ENCODE measurements at places on chromosomes 12 and 14.

- no peak for DNase-seq
These were observed 927.1 kb downstream of the VRK1 start for GRCh38 chr14:97724265-97724731.

GRCh38 chr14:100623557-100623956, 36.3 kb upstream of the BEGAIN start:
- no peak for DNase-seq

DNA sequence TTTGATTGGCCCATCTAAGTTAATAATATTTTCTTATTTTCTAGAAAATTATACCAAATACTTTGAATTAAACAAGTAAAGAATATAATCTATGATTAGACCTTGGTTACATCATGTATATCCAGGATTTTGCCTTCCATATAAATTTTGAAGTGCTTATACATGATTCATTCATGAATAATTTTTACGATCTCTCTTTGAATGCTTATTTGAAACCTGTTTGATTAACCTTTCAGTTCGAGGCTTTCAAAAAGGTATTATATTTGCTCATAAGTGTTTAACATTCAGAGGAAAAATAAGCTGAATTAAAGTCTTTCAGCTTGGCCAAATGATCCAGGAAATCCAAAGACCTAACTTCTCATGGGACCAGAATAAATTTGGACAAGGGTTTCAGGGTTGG, 495.2 kb upstream of the GARIN6 start:
- no peak for DNase-seq

GRCh38 chr12:22609501-22609900, 15.5 kb upstream of the ETNK1 start:
- no peak for DNase-seq

- DNase-seq = no peak
These were observed 73.0 kb downstream of the TMEM132D start for GRCh38 chr12:129830796-129831195.

GRCh38 chr14:20530771-20531571, 25.6 kb downstream of the RNASE10 start:
- peak; percentile 63 for DNase-seq

DNA sequence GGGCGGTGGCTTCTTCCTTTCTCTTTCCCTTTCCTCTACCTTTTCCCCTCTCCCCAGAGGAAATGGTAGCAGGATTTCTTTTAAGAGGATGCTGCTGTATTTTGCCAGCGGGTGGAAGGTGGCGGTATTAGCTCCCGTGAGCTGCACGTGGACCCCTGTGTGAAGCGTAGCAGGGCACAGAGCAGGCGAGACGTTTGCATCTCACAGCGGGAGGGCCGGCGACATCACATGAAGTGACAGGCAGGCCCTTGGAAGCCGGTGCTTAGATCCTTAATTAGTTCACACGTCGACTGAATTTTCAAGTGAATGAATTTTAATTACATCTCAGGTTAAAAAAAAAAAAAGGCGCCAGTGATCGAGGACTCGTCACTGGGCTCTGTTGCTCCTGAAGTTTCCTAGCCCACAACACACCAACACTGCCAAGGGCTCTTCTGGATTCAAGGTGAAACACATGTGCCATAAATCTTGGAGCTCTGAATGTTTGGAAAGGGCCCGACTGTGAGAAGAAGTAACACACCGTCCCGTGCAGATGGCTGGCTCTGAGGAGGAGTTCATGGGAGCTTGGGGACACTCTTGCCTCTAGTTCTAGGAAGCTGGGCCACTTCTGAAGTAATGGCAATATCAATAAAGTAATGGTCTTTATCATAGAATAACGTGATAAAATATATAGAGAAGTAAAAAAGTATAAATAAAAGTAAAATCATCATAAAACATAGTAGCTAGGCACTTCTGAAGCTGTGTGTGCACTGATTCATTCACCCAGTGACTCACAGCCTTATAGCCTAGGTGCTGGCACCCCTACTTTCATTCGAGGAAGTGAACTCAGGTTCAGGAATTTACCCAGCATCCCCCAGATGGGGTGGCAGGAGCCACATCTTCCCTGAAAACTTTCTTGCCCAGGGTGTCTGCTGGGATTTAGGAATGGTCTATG, 75.3 kb downstream of the AACS start:
- DNase-seq = no peak

GRCh38 chr14:72565917-72566316, 328.0 kb downstream of the DPF3 start:
- DNase-seq = no peak

DNA sequence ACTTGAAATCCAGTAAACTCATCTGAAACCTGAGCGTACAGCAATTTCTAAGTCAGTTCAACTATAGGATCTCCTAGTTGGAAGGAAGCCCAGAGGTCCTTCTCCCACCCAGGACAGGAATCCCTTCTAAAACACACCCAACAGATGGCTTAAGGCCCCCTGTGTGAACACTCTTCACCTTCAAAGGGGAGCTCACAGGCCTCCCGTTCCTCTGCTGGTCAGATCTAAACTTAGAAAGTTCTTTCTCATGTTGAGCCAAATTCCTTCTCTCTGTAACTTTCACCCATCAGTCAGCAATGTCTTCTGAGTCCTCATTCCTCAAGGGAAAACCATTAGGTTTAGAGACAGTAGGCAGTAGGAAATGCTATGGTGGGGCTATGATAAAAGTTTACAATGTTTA, 355.2 kb downstream of the PCNX1 start:
- no peak for DNase-seq

GRCh38 chr12:121577443-121578180, 3.2 kb downstream of the KDM2B start:
- no peak for DNase-seq

- DNase-seq = no peak
These were observed 885.3 kb upstream of the TMEM132C start for GRCh38 chr12:127381681-127382080.

GRCh38 chr12:53222806-53223261, 9.2 kb downstream of the RARG start:
- no peak for DNase-seq

DNA sequence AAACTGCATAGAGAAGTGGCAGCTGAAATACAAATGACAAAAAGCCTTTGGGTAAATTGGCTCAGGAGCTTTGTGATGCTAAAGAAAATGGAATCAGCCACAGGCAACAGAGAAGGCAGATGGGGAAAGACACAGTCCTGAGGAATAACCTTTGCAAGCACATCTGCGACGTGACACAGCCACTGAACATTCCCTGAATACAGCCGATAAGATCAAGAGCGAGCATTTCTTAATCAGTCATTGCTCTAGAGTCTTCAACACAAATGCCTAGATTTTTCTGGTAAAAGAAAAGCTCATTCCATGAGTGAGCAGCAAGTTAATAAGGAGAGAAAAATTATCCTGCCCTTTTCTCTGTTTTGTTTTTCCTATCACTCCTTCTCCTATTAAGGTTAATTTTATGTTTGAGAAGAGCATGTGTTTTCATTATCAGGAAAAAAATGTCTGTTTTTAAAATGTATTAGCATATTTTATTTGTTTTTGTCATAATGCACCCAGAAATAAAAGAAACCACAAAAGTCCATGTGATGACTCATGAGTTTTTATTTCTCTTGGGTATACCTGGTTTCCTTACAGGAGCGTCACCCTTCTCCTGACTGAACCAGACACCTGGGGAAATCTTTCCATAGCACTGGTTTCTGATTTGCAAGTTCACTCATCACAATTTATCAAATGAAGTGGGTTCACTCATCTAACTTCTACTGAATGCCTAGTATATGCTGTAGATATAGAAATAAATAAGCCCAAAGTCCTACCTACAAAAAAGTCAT, 45.4 kb upstream of the PCED1B start:
- DNase-seq = no peak

DNA sequence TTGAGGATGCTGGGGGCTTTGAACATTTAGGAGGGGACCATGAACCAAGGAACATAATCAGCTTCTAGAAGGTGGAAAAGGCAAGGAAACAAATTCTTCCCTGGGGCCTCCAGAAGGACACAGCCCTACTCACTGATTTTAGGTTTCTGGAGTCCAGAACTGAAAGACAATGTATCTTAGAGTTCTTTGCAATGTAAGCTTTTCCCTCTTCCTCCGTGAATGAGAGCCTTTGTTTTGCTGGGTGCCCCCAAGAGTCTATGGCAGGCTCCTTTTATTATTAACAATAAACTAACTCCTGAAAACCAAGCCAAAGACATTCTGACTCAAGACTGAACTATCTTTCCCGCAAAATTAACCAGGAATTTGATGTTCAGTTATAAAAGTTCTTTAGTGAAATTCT, 204.1 kb downstream of the STXBP6 start:
- DNase-seq = no peak

- DNase-seq = no peak
These were observed 85.4 kb downstream of the PTCSC3 start for GRCh38 chr14:36091096-36091495.

- DNase-seq = no peak
These were observed 22.6 kb upstream of the SLC15A5 start for GRCh38 chr12:16300122-16300521.

GRCh38 chr12:107955966-107956643, 173.0 kb upstream of the WSCD2 start:
- DNase-seq = no peak

DNA sequence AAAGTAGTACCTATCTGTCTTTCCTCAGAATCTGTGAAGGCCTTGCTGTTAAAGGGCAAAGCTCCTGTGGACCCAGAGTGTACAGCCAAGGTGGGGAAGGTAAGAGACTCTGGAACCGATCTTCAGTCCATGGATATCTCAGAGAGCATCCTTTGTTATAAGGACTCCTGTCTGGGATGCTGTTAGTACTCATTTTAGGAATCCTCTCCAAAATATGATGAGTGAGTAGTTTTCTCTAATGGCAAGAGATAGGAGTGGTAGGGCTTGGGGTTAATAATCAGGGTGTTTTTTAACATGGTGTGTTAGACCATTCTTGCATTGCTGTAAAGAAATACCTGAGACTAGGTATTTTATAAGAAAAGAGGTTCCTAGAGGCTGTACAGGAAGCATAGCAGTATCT, 1.9 kb downstream of the PARP2 start:
- no peak for DNase-seq

DNA sequence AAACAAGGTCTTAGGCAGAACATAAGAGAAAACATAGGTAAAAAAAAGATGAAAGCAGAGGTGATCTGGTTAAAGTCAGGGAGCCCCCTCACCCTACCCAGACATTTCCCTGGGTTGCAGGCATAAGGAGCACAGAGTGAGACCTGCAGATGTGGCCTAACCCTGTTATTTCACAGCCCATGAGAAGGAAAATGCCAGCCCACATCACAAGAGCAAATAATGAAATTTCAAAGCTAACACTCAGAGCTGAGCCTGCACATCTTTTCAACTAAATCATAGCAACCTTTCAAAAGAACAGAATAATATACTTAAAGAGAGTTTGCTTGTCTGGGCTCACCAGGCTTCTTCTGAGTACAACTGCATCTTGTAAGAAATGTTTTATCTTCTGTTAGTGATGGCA, 295.4 kb downstream of the RPAP3 start:
- DNase-seq = no peak

DNA sequence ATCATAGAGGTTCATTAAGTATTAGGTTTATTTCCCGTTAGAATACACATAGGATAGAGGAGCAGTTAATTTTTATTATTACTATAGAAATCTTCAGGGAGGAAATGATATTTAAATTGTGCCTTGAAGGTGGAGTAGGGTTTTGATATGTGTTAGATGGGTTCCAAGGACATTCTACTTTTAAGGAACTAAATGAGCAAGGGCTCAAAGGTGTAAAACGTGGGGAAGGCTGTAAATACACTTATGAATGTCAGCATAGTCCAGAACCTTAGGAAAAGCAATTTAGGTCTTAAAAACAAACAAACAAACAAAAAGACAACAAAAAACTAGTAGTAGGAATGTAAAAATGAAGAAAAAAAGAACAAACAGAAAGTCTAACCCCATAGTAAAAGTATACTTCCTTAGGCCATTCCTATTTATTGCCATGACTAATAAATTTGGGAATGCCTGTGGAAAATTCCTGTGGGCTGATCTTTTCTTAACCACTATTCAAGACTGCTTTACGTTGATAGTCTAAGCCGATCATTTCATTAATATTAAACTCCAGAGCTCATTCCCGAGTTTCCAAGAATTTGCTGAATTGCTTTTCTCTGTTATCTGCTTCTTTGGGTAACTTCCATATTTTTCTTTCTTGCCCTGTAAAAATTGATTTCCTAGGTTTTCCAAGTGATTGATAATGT, 180.3 kb downstream of the RAD51B start:
- no peak for DNase-seq

DNA sequence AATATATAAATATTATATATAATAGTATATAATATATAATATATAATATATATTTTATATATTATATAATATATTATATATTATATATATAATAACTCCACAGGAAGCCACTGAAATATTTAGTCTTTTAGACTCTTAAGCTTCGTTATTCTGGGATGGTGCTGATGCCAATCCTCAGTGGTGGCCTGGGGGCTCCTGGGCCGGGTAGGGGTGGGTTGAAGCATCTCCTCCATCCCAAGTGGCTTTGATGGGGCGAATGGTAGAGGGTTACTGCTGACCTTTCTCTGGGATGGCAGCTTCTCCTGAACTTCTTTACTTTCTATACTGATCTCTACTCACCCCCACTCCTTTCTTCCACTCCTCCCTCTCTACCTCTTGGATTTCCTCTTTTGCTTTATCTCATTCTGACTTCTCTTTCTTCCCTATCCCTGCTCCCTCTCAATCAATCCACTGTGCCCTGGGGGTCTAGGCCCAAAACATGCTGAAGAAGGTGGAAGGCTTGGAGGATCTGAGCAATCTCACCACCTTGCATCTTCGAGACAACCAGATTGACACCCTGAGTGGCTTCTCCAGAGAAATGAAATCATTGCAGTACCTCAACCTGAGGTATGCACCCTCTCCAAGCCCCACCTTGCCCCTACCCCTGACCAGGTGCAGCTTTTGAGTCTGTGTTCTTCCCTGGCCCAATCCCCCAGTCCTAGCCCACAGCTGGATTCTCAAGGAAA, 4.8 kb upstream of the ENO2 start:
- no peak for DNase-seq

DNA sequence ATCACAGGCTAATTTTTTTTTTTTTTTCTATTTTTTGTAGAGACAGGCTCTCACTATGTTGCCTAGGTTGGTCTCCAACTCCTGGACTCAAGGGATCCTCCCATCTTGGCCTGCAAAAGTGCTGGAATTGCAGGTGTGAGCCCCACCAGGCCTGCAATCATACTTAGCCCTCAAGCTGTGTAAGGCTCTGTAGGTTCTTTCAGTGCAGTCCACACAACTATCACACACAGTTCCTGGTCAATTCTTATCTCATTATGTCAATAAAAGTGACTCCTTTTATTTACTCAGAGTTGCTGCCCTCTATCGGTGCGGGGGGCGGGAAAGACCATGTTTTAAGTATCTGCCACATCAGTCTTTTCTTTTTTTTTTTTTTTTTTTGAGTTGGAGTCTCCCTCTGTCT, 29.0 kb downstream of the SLC2A3 start:
- DNase-seq = no peak

DNA sequence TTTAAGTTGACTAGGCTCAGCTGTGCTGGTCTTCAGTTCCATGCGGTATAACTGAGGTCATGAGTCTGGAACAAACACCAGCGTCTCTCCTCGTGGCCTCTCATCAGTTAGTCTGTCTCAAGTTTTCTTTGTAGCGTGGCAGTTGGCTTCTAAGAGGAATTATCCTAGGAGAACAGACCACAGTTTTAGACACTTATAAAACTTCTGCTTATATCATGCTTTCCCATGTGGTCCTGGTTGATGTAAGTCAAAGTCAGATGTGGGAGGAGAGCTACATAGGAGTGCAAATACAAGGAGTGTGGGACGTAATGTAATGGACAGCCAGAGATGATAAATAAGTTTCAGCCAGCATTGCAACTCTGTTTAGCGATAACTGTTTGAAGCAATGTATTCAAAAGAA, 14.8 kb downstream of the PLEKHA5 start:
- no peak for DNase-seq
